ENCODE measurements at places on chromosomes 3 and 15.

DNA sequence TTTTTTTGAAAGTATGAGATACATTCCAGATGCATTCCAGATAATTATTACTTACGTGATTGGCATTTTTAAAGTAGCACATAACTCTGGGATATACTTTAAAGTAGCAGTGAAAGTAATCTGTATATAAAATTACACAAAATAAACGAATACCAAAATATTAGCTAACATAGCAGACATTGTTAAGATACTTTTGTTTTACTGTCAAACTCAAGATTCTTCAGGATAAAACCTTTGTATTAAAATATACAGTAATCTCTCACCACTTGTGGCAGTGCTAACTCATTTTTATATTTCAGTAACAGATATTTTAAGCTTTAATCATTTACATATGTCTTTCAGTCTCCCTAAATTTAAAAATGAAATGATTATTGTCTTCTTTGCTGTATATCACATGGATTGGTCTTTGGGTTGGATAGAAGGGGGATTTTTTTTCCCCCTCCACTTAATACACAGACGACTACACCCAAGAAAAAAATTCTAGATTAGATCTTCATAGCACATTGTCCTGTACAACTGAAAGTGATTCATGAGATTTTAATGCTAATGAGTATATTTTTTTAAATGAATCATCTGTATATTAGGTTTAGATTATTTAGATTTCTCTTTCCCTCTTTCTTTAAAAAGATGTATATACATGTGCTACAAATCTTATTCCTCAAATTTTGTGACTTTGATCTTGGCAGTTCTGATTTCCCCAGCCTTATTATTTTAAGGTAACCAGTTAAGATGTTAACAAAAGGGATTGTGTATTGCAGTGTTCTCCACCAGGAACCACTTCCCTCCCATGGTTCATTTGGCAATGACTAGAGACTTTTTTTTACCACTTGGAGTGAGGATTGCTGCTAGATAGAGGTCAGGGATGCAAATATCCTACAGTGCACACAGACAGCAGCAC, 24.5 kb upstream of the EBLN2 start:
- no peak for DNase-seq

DNA sequence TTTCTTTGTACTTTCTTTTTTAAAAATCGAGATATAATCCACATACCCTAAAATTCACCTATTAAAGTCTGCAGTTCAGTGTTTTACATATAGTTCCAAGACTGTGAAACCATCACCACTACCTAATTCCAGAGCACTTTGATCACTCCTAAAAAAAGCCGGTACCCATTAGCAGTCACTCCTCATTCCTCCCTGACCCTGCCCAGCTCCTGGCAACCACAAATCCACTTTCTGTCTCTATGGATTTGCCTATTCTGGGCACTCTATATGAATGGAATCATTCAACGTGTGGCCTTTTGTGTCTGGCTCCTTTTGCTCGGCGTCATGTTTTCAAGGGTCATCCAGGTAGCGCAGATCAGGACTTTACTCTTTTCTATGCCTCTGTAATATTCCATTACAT, 17.3 kb downstream of the TRPM1 start:
- no peak for DNase-seq

- DNase-seq: no peak
Measured at GRCh38 chr3:10547841-10548783, 42.7 kb upstream of the ATP2B2 start.

GRCh38 chr15:82530006-82530405, 10.3 kb downstream of the RPS17 start:
- DNase-seq: no peak

- DNase-seq: no peak
Measured at GRCh38 chr3:50978991-50979667, 304.4 kb downstream of the DOCK3 start.

DNA sequence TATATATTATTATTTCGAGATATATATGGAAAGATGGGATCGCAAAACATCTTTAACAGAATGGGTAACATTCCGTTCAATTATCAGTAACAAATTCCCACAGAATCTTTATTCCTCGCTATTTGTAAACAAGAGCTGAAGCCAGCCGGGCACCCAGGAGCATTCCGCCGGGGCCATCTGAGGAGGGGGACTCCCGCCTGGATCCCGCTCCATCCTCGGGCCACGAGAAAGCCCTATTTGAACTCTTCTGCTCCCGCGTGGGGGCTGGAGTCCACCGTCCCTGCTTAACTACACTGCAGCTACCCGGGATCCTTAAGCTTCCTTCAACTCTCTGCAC, 687 bp downstream of the GPR176 start:
- DNase-seq: no peak

- DNase-seq: peak; percentile 28
Measured at GRCh38 chr3:119762876-119763275, 19.0 kb upstream of the NR1I2 start.

DNA sequence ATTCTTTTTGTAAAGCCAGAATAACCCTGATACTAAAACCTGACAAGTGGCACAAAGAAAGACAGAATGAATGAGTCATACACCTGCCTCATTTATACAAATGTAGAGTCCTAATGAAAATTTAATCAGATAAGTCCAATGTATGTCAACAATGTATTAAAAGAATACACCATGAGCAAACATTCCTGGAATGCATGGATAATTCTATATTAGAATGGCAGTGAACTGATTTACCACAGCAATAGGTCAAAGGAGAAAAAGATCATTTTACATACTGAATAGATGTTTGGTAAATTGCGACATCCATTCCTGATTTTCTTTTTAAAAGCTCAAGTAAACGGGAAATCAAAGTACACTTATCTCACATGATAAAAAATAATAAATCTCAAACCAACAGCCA, 11.2 kb upstream of the LOXL1 start:
- DNase-seq: no peak

DNA sequence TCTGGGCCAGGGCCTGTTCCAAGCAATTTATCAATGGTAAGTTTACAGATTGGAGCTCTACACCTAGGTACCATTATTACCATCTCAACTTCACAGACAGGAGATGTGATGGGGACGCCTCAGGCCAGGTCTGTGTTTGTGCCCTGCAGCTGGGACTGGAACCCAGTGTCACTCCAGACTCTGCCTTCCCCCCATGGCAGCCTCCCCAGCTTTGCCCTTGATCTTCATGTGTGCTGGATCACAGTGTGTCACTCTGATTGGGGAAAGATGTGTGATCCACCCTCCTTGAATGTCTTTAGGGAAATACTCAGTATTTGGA, 59.6 kb downstream of the MGLL start:
- DNase-seq: no peak

Data from fibroblast of villous mesenchyme (primary cell).